ENCODE measurements at places on chromosomes 12 and 14.
A peak's percentile ranks its signal among the peaks of the same experiment; 100 is the strongest.

- DNase-seq: no peak
Observed at GRCh38 chr14:76015191-76015590, 29.6 kb downstream of the IFT43 start.

DNA sequence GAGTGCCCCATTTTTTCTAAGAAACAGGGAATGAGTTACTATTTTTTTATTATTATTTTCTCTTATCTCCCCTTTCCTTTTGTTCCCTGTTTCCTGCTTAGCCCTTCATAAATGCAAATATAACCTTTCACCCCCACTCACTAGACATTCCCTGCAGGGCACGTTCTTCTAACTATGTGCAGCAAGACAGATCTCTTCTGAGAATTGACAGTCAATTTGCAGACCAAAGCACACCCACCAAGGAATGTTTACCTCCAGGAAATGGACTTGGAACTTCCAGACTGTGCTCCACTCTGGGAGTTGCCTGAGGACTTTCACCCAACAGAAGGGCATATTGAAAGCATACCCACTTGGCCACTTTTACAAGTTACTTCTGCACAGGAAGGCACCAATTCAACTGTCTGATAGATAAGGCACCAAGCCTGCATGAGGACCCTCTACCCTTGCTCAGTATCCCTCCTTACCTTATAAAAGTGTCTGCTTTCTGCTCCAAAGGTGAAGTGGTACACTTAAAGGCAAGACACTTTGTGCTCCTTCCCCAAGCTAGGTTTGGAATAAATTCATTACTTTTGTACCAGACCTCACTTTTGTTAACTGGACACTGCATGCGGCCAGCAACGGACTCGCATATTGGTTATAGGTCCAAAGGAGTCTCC, 6.5 kb downstream of the TAS2R19 start:
- no peak for DNase-seq

DNA sequence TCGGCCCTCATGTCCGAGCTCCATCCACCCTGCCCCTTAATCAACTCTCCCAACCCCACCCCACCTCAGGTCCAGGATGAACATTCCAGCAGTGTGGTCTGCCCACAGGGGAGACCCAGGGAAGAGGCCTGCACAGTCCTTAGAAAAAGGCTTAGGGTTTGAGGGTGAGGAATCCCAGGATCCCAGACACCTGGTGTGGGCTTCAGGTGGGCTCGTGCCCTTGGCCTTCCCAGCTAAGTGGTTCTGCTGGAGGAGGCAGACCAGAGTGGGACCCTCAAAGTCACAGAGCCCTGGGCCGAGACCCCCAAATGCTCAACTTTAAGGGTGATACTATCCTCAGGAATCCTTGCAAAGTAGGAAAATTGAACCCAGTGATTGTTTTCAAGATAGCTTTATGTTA, 25.4 kb upstream of the PPP2R5C start:
- no peak for DNase-seq

- no peak for DNase-seq
Observed at GRCh38 chr14:54703724-54704123, 136.8 kb downstream of the SAMD4A start.

GRCh38 chr12:108455706-108456105, 59.4 kb upstream of the FICD start:
- DNase-seq: no peak

- DNase-seq: peak; percentile 28
Observed at GRCh38 chr14:74571901-74572725, 39.9 kb downstream of the LTBP2 start.

GRCh38 chr12:42338280-42338679, 12.3 kb downstream of the PPHLN1 start:
- no peak for DNase-seq

GRCh38 chr12:118055865-118056773, 4.9 kb downstream of the WSB2 start:
- DNase-seq: no peak

DNA sequence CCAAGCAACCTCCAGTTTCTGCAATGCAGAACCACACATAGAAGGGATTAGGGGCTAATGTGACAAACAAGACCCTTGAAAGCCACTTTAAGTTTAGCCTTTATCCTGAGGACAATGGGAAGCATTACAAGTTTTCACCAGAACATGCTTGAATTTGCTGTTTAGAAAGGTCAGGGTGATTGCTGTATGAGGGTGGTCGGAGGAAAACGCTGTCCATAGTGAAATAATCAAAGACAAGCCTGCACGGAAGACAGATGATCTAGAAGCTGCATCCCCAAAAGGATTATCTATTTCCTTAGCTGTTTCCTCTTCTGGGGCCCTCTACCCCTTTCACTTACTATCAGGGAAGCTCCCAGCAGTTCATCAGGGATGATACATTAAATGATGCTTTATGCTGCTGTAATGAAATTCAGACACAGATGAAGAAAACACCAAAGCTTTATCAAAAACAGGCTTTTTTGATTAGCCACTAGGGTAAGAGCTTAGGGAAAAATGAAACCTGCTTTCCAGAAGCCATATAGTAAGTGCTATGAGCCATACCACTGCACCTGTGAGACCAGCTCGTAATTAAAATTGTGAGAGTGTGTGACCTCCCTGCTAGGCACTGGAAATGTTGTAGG, 6.5 kb downstream of the HAL start:
- DNase-seq: no peak

DNA sequence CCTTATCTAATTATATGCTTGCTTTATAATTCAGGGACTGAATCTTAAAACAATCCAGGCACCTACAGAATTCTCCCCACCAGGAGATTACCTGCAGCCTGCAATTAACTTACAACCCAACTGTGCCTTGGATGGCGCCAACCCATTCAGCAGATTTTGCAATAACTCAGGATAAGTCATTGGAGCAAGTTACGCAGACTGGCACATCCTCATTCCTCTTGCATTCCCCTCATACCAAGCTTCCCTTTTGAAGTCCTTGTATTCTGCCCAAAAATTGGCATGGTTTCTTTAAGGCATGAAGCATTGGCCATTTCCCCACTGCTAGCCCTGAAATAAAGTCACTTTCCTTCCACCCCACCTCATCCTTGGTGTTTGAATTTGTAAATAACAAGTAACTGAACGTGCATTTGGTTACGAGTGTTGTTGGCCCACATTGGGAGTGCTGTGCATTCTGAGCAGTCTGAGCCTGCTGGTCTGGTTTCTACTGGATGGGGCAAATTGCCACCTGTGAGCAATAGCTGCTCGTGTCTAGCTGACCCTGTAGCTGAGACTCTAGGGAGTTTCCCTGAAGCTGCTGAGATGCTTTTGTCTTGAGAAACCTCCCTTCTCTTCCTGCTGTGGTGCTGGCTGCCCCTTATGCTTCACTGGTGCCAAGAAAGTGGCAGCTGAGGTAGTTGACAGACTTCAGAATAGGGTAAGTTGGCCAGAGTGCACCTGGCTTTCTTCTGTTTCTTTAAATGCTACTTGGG, 99.2 kb upstream of the SCAF11 start:
- DNase-seq: no peak

Data from stimulated activated CD4-positive, alpha-beta T cell treated with anti-CD3 and anti-CD28 coated beads, Interleukin-1b, Interleukin-23, amount 100 ng/mL, for 48 hours (primary cell).